Endodermal cell (in vitro differentiated cells): ENCODE measurements at places on chromosomes 12 and 14.

- no peak for DNase-seq
These were observed 52.8 kb upstream of the CCDC91 start for GRCh38 chr12:28137414-28137813.

DNA sequence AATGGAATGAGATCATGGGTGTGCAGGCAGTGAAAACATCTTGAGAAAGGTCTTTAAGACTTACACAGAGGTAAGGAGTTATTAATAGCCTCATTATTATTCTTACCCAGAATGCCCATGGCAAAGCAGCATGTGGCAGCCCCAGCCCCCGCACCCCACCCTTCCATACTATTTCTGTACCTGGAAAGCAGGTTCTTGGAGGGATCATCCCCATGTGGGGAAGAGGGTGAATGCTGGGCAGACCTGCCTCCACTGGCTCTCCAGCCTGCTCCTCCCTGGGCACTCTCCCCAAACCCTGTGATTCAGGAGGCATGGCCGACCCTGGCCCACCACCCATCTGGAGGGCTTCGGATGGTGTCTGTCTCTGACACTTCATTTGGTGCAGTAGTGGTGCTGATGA lies 28.3 kb downstream of the NPC2 start:
- DNase-seq: no peak

- no peak for DNase-seq
These were observed 108.0 kb downstream of the LIN7A start for GRCh38 chr12:80829767-80830166.

DNA sequence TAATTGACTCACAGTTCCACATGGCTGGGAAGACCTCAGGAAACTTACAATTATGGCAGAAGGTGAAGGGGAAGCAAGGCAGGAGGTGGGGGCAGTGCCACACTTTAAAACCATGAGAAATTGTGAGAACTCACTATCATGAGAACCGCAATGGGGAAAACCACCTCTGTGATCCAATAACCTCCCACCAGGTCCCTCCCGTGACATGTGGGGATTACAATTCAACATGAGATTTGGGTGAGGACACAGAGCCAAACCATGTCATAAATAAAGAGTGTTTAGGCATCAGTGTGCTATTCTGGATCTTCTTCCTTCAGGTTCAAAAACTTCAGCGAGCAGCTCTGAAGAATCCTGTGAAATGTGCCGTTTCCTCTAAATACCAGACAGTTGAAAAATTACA lies 9.7 kb downstream of the DDX47 start:
- DNase-seq: no peak

DNA sequence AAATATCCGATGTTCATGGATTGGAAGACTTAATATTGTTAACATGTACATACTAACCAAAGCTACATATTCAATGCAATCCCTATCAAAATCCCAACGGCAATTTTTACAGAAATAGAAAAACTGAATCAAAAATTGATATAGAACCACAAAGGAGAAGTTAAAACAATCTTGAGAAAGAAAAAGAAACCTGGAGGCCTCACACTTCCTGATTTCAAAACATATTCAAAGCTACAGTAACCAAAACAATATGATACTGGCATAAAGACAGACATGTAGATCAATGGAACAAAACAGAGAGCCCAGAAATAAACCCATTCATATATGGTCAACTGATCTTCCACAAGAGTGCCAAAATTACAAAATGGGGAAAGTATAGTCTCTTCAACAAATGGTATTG lies 5.4 kb upstream of the PELI2 start:
- no peak for DNase-seq

DNA sequence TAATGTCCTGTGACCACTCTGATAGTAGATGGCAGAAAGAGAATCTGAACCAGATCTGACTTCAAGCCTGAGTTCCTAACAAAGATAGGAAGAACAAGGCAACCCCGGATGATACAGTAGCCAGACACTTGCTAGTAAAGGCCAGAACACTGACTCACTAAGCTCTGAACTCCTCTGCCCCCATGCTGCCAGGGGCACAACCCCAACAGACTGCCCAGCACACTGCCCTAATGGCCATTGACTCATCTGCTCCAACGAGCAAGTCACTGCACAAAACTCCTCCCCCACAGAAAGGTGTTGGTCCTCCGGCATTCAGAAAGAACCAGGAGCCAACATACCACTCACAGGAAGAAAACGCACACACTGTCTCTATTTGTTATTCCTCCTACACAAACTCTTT lies 179.6 kb upstream of the NUDT4 start:
- no peak for DNase-seq

DNA sequence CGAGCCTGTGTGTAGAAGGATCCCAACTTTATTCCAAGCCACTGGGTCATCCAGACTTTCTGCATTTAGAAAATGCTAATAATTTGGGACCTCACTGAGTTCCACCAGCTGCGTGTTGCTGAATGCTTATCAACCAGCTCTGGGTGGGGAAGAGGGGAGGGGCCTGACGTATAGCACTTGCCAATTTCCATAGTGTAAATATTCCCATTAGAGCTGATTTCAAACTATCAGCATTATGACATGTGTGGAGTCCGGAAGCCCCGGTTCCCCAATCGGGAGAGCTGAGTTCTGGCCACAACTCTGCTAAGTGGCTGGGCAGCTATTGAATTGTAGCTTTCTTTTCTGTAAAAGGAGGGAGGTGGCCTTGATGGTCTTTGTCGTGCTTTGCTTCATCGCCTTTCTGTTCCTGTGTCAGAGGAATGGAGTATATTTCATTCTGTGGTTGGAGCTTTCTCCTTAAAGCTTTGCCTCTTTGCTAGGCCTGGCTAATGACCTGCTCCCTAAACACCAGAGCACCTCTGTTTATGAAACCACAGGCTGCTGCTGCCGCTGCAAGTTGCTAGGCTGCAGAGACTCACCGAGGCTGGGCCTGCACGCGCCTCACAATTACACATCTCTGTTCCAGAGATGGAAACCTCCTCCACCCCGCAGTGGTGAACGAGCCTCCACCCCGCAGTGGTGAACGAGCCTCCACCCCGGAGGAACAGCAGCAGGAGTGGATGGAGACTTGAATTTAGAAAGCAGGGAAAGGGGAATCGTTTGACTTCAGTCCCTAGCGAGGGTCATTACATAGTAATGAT lies 7.7 kb upstream of the BCL7A start:
- no peak for DNase-seq

DNA sequence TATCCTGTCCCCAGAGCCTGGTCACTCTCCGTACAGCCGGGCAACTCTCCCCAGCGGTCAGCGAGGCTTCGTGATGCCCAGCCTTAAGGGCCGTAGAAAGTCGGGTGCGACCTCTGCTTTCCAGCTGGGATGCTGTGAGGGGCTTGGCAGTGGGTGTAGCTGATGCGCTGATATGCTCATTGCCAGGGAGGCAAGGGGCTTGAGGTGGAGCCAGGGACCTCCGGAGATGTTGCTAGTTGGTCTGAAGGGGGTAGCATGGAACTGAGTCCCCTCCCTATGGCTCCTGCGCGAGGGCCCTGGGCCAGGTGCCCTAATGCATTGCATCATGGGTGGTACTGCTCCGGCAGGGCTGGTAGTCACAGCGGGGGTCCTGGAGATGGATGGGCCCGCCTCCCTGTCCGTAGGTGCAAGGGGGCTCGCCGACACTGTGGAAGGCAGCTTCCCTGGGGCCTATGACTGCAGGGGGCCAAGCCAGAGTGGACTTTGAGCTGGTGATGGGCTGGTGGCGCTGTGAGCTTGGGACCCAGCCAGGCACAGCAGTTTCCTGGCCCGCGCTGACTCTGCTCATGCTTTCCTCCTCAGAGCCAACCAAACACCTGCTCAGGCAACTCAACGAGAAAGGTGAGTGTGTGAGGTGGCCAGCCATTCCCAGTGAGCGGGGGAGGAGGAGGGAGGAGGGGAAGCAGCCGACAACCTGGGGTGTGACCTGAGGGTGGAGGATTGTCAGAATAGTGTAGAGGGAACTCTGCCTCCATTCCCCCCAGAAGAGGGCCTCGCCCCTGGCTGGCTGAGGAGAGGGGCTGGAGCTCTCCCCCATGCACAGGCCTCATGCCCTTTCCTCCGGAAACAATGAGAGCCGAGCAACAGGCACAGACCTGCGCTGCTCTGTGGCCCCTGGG lies 32.3 kb downstream of the PLEKHG3 start:
- DNase-seq: peak; percentile 70

GRCh38 chr14:77053046-77053841 lies 24.7 kb upstream of the IRF2BPL start:
- peak; percentile 95 for DNase-seq

- no peak for DNase-seq
These were observed 3.7 kb upstream of the PRDM4 start for GRCh38 chr12:107764626-107765025.

DNA sequence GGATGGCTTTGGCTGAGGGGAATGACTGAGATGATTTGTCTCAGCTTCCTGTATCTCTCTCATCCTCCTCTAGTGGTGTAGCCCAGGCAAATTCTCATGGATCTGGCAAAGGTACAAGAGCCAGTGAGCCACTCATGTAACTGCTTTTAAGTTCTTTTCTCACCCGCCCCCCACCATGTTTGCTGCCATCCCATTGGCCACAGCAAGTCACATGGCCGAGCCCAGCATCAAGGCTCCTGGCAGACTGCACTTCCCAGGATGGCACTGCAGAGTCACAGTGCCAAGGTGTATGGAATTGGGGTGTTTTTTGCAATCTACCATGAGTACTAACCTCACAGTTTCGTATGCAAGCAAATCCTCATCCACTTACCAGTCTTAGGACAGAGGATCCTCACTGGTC lies 50.9 kb downstream of the CHST11 start:
- no peak for DNase-seq

GRCh38 chr12:1809591-1810190 lies 10.7 kb upstream of the LRTM2 start:
- DNase-seq: no peak

DNA sequence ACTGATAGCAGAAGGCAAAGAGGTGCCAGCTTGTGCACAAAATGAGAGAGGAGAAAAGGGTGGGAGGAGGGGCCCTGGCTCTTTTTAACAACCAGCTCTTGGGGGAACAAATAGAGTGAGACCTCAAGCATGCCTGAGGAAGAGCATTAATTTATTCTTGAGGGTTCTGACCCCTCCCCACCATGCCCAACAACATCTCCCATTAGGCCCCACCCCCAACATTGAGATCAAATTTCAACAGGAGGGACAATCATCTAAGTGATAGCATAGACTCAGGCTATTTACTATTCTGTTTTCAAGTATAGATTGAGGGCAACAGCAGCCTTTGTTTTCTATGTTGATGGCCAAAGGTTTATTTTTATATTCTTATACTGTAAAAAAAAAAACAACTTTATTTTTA lies 59.7 kb downstream of the FUT8 start:
- DNase-seq: peak; percentile 59

DNA sequence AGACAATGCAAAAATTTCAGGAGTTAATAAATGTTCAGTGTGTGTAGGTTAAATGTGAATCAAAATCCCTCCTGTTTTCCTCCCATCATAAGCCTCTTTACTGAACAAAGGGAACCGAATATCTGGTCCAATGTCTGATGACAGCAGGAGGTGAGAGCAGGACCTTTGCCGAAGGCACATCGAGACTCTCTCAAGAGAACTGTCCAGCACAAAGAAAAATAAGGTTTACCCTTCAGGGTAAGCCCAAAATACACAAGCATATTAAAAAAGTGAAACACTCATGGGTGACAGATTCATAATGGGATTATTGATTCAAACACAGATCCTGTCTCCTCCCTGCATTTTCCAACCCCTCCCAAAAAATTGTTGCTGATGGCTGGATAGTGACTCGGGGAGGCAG lies 4.2 kb upstream of the VSX2 start:
- DNase-seq: no peak

DNA sequence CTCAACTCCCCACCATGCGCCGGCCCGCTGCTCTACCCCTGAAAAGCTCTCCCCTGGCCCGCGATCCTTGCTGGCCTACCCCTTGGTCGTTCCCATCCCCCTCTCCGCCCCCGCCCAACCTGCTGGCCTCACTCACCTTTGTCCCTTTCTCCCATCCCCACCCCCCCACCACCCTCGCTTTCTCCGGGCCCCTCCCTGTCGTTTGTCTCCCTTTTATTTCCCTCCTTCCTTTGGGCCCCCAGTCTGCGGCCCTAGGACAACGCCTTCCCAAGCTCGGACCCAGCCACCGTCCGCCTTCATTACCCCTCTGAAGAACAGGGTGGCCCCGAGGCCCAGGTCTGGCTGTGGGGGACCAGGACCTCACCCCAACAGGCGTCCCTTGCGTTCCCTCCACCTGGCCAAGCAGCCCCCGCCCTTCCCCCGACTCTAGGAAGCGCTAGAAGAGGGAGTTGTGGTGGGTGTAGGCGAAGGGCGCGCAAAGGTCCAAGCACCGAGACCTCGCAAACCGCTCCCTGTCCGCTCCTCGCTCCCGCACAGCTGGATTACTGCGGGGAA lies 6.9 kb upstream of the SLC7A7 start:
- DNase-seq: peak; percentile 92

- DNase-seq: no peak
These were observed 46.7 kb downstream of the SLC38A4 start for GRCh38 chr12:46779063-46779462.

GRCh38 chr14:100372357-100373048 lies 49.4 kb downstream of the SLC25A47 start:
- peak; percentile 90 for DNase-seq

DNA sequence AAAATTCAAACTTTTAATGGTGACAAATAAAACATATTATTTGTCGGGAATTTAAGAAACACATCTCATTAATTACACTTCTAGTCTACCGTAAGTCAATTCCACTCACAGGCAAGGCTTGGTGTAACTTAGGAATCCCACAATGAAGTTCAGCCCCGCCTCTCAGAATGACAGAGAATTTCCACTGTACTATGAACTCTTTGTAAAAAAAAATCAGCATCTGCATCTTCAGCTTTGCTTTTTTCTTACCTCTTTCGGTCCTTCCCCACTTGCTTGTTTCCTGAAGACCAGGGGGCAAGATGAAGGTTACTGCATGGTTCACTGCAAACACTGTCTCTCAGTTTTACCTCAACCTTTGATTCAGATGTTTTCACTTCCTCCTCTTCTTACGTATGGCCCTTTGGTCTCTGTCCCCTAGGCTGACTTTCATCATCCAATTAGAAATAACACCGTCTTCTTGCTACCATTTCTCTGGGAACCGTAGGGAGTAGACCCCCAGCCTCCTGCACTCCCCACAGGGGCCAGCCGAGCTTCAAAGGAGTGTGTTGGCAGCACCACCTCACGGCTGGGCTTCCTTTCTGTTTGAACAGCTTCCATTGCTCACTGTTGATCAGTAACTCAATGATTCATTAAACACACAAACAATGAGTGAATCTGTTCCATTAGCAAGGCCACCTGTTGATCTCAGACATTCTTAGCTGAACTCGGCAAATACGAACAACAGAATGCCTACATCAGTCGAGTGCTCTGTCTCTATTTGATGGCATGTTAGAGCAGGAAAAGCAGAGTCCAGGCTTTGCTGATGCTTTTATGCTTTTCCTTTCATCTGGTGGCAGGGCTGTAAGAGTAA lies 343.0 kb downstream of the BMP4 start:
- peak; percentile 76 for DNase-seq

GRCh38 chr12:122096591-122097149 lies 18.1 kb downstream of the MLXIP start:
- DNase-seq: no peak

DNA sequence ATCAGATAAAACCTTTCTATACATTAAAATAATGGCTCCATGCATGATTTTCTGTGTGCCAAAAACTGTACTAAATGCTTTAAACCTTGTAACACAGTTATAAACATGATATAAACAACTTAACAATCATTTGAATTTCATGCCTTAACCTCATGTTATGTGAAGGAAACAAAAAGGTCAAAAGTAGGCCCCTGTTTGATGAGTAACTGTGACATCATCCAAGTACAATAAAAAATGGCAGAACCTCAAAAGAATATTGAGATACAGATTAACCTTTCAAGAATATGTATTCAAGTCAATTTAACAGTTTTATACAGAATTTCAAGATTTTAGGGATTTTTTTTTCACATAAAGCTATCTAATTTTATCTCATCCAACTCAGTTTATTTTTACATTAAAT lies 310.7 kb upstream of the DCN start:
- no peak for DNase-seq

- DNase-seq: no peak
These were observed 15.8 kb upstream of the CFAP54 start for GRCh38 chr12:96473394-96474093.
